ENCODE measurements at places on chromosomes 6 and 20. TPM values are rescaled to one million over a fixed set of nuclear protein-coding genes. Genes with fewer than 3 reads are reported as not detected.

LST1 gene
- 2.0 TPM for total RNA-seq

SLC17A1 gene
- not detected for total RNA-seq

CDC40 gene
- total RNA-seq = 16.2 TPM

GPR6 gene
- not detected for total RNA-seq

CCN6 gene
- total RNA-seq = not detected

OR2H1 gene
- total RNA-seq = not detected

MUCL3 gene
- not detected for total RNA-seq

SYNJ2 gene
- total RNA-seq = 71.8 TPM

ZC3H12D gene
- not detected for total RNA-seq

DBNDD2 gene
- total RNA-seq = 15.6 TPM

NOP56 gene
- total RNA-seq = 305 TPM

ZNF391 gene
- 0.42 TPM for total RNA-seq

SAMD3 gene
- total RNA-seq = not detected

BTNL2 gene
- total RNA-seq = not detected

TMEM170B gene
- 4.1 TPM for total RNA-seq

WFDC12 gene
- not detected for total RNA-seq

EDN1 gene
- 493 TPM for total RNA-seq

HLA-DRB5 gene
- total RNA-seq = not detected

CYP21A2 gene
- 0.32 TPM for total RNA-seq

CCM2L gene
- 12.4 TPM for total RNA-seq

BEND3 gene
- 4.8 TPM for total RNA-seq

ANKRD66 gene
- total RNA-seq = not detected

LHFPL5 gene
- total RNA-seq = not detected

CLVS2 gene
- total RNA-seq = not detected

TXLNB gene
- total RNA-seq = 0.18 TPM

SRMS gene
- total RNA-seq = not detected

HMGCLL1 gene
- not detected for total RNA-seq

NUP153 gene
- 51.0 TPM for total RNA-seq
